ENCODE measurements at places on chromosomes 16 and 17.

DNA sequence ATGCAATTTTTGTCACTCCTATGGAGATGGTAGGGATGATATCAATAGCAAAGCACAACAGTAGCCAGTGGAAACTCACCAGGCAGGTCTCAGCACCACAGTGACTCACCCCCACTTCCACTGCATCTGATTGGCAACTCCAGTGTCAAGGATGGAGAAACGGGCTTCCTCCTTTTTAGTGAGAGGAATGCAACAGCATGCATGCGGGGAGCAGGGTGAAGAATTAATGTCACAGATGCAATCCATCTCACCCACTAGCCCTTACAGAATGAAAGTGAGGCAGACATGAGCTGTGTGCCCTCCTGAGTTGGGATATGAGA is 467.0 kb upstream of the C16orf82 start:
- no peak for DNase-seq

- DNase-seq, result no peak
Measured at GRCh38 chr17:66953630-66954020, 10.9 kb upstream of the CACNG4 start.

GRCh38 chr17:797236-797840 is 15.2 kb downstream of the MRM3 start:
- no peak for DNase-seq

GRCh38 chr17:47736501-47737495 is 3.8 kb downstream of the TBX21 start:
- no peak for DNase-seq

GRCh38 chr17:68352041-68352440 is 60.7 kb downstream of the ARSG start:
- DNase-seq, result no peak

GRCh38 chr16:67943619-67944504 is at the start of gene LCAT:
Gene LCAT, minus strand, starts transcription at chr16:67944120. Its CDS starts 19 bp downstream, at chr16:67944101.
- DNase-seq, result no peak

DNA sequence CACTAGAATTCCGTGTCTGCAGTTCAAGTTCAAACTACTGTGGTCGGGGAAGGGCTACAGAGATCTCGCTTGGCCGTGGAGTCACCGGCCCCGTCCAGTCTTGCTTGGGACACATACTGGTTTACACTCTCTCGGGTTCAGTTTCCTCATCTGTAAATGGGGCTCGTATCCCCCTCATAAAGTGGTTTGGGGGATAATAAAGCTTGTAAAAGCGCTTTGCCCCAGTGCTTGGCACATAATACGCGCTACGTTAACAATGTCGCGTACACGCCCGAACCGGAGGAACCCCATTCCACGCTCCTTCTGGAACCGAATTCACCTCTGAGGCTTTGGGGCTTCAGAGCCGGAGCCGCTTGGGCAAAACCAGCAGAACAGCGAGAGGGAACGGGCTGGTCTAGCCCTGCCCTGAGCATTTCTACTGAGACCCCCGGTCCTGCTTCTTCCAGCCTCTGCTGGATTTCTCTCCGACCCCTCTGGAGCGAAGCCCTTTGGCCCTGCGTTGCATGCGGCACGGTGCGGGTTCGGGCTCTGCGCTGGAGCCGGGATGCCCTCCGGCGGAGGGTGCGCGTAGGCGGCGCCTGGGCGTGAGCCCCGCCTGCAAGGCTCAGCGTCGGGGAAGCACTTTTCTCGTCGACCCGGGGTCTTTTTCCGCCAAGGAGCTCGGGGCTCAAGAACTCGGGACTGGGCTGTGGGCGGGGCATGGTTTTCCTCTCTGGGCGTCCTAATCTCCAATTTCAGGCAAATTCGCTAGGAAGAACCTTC is 26.1 kb upstream of the HOXB13 start:
- DNase-seq, result no peak

- DNase-seq, result no peak
Measured at GRCh38 chr16:73878611-73879010, 418.0 kb upstream of the PSMD7 start.

- DNase-seq, result no peak
Measured at GRCh38 chr16:83137326-83137781, 510.6 kb downstream of the CDH13 start.

- DNase-seq, result no peak
Measured at GRCh38 chr17:17107891-17108431, 65.7 kb downstream of the MPRIP start.

- DNase-seq, result no peak
Measured at GRCh38 chr16:64278196-64278595, 843.7 kb downstream of the CDH11 start.

- no peak for DNase-seq
Measured at GRCh38 chr17:82282239-82283207, 9.0 kb upstream of the CSNK1D start.

- no peak for DNase-seq
Measured at GRCh38 chr16:17133851-17134250, 336.9 kb downstream of the XYLT1 start.

DNA sequence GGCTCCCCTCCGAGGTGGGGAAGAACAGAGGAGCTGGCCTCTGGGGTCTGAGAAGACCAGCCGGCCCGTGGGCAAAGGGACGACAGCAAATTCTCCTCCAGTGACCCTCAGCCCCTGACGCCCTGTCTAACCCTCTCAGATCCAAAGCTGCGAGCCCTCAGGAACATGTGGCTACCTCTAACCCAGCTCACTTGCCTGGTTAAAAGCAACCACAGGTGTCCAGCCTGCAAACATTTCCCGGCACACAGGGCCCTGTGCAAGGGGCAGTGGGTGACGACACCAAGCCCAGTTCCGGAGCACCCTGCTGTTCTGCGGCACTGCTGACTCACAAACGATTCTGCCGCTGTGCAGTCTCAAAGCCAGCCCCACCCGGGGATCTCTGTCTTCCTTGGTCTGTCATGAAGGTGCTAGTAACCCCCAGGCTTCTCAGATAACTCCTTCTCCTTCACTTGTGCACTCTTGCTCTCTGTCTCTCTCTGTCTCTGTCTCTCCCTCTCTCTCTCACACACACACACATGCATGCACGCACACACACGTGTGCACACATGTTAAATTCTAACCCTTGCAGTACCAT is 23.0 kb downstream of the WNT3 start:
- DNase-seq, result no peak

Measured in stimulated activated CD8-positive, alpha-beta memory T cell treated with anti-CD3 and anti-CD28 coated beads, Interleukin-4, amount 100 ng/mL, for 4 hours (primary cell).